ENCODE measurements at places on chromosomes 16 and 17. TPM values are rescaled to one million over a fixed set of nuclear protein-coding genes. Genes with fewer than 3 reads are reported as not detected.

Gene AHSP
- total RNA-seq: not detected

Gene TEKT1
- not detected for total RNA-seq

Gene CACNG5
- not detected for total RNA-seq

Gene MIEN1
- 16.2 TPM for total RNA-seq

Gene KRT20
- total RNA-seq: not detected

Gene AKAP10
- total RNA-seq: 25.3 TPM

Gene GABARAPL2
- total RNA-seq: 34.5 TPM

Gene TK1
- total RNA-seq: 75.0 TPM

Gene ATAD5
- 0.61 TPM for total RNA-seq

Gene B9D1
- 39.3 TPM for total RNA-seq

Gene NOS2
- not detected for total RNA-seq

Gene CA4
- total RNA-seq: not detected

Gene SLFN13
- 0.85 TPM for total RNA-seq

Gene NPIPA8
- not detected for total RNA-seq

Measured in hair follicle dermal papilla cell (primary cell).